ENCODE measurements at places on chromosomes 2 and 18. TPM values are rescaled to one million over a fixed set of nuclear protein-coding genes. Genes with fewer than 3 reads are reported as not detected.

The CERKL gene
- not detected for total RNA-seq

The NEU2 gene
- not detected for total RNA-seq

DNA sequence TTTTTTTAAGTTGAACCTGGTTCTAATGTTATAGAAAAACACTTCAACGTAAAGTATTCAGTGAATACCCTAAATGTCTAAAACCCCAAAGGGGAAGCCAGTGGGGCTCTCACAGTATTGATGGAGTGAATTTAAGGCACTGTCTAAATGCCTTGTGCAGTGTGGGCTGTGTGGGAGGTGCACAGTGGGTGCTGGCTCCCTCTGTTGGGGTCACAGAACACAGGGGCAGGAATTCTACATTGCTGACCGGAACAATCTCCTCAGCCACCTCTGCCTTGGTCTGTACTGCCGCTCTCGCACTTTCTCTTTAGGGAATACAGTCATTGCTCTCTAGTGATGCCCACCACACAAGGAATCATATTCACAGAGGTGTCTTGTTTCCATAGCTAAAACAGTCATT lies 45.4 kb downstream of the SPRED2 start:
- no peak for DNase-seq
- H3K4me3 ChIP-seq, result no peak overlapping the region
- H3K27ac ChIP-seq, result no peak overlapping the region
- H3K36me3 ChIP-seq, result no peaks in the 10 kb centered on the region
- H3K27me3 ChIP-seq, result no peaks in the 10 kb centered on the region

GRCh38 chr2:141037361-141037760 lies 1093.5 kb downstream of the LRP1B start:
- H3K27me3 ChIP-seq, result no peaks in the 10 kb centered on the region
- no peak overlapping the region for H3K27ac ChIP-seq

- no peaks in the 10 kb centered on the region for H3K36me3 ChIP-seq
- H3K4me3 ChIP-seq, result no peak overlapping the region
- H3K27ac ChIP-seq, result no peak overlapping the region
- no peak for DNase-seq
- no peaks in the 10 kb centered on the region for H3K27me3 ChIP-seq
Measured at GRCh38 chr2:27701676-27702075, 38.0 kb downstream of the SLC4A1AP start.

DNA sequence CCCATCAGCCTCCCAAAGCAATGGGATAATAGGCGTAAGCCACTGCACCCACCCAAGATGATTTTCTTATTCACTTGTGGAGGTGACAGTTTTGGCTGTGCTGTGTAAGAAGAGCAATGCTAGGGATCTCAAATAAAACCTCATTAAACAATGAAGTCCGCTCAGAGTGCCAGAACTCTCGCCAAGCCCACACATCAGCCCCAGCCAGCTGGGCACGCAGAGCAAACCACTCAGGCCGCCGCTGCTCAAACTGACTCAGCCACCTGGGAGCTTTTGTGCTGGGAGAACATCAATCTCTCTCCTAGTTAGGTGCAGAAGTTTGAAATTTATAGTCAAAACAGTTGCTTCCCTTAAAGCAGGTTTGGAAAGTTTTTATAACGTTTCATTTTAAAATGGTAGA lies 47.6 kb downstream of the RNF152 start:
- peaks cover 3% of the 10 kb centered on the region for H3K27me3 ChIP-seq
- H3K4me1 ChIP-seq, result no peaks in the 10 kb centered on the region
- no peak overlapping the region for H3K4me3 ChIP-seq
- no peak overlapping the region for H3K27ac ChIP-seq

DNA sequence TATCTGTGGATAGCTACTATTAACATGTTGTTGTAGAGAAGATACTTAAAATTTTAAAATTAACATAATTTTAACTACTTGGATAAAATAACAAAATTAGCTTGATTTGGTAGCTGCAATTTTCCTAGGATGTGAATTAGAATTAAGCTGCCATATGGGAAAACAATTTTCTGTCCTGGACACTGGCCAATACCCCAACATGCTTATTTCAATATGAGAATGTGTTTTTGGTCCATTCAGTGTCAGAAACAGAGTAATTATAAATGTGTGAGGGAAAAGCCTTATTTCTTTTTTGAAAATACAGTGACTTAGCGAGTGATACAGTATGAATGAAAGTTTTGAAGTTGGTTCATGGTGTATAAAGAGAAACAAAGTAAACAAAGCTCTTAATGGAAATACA lies 948.3 kb upstream of the GYPC start:
- no peak overlapping the region for H3K4me3 ChIP-seq
- no peak overlapping the region for H3K27ac ChIP-seq
- no peaks in the 10 kb centered on the region for H3K36me3 ChIP-seq
- H3K27me3 ChIP-seq, result peaks cover 4% of the 10 kb centered on the region

GRCh38 chr2:160209516-160209856 lies 9.4 kb upstream of the ITGB6 start:
- no peak overlapping the region for H3K27ac ChIP-seq
- peaks cover 29% of the 10 kb centered on the region for H3K4me1 ChIP-seq
- no peaks in the 10 kb centered on the region for H3K36me3 ChIP-seq
- DNase-seq, result no peak
- H3K4me3 ChIP-seq, result no peak overlapping the region
- H3K27me3 ChIP-seq, result peaks cover 4% of the 10 kb centered on the region

GRCh38 chr2:238881353-238882081 lies 33.6 kb downstream of the TWIST2 start:
- H3K4me1 ChIP-seq, result no peaks in the 10 kb centered on the region
- H3K36me3 ChIP-seq, result no peaks in the 10 kb centered on the region
- no peak overlapping the region for H3K27ac ChIP-seq
- no peak for DNase-seq
- no peak overlapping the region for H3K4me3 ChIP-seq
- H3K27me3 ChIP-seq, result peaks cover 5% of the 10 kb centered on the region

GRCh38 chr2:144554492-144555210 lies 34.7 kb upstream of the ZEB2 start:
- H3K4me1 ChIP-seq, result no peaks in the 10 kb centered on the region
- no peaks in the 10 kb centered on the region for H3K36me3 ChIP-seq
- H3K4me3 ChIP-seq, result no peak overlapping the region
- H3K27me3 ChIP-seq, result peaks cover 8% of the 10 kb centered on the region
- H3K27ac ChIP-seq, result no peak overlapping the region

The GREB1 gene
- total RNA-seq, result 0.38 TPM

DNA sequence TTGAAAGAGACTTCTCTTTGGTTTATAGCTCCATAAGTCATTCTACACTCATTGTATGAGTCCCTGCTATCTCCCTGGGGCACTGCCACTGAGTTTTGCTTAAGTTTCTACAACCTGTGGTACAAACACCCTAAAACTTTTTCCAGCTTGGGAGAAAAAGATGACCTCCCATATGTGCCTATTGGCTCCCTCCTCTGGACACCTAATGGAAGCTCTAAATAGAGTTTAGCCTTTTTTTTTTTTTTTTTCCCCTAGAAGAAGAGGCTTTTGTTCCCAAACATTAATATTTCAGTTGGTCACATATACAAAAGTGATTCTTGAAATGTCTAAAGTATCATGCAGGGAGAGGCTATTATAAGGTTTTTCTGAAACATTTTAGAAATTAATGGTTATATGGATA lies 547.2 kb upstream of the TMEFF2 start:
- no peak for DNase-seq
- no peak overlapping the region for H3K27ac ChIP-seq
- no peaks in the 10 kb centered on the region for H3K36me3 ChIP-seq
- no peaks in the 10 kb centered on the region for H3K27me3 ChIP-seq

The CLIP4 gene
- total RNA-seq, result 25.1 TPM

GRCh38 chr2:40249577-40249976 lies 202.3 kb downstream of the SLC8A1 start:
- H3K27ac ChIP-seq, result no peak overlapping the region
- H3K4me1 ChIP-seq, result no peaks in the 10 kb centered on the region
- DNase-seq, result no peak
- H3K4me3 ChIP-seq, result no peak overlapping the region

DNA sequence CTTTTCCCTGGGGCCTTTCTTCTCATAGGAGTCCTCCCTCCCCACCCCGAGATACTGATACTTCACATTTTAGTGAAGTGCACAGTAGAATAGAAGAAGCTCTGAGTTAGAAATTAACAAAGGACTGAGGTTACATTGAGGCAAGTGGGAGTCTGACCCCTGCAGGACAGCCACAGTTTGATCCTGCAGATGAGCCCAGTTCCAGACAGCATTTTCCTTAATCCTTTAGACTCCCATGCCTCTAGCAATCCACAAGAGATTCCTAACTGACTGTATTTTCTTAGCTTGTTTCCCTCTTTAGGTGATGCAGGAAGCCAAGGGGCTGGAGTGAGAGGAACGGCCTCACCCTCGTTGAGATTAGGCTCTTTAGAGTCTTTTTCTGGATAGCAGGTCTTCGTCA lies 204.0 kb downstream of the CYRIA start:
- no peak for DNase-seq
- no peak overlapping the region for H3K27ac ChIP-seq
- peaks cover 2% of the 10 kb centered on the region for H3K4me1 ChIP-seq
- no peak overlapping the region for H3K4me3 ChIP-seq
- H3K36me3 ChIP-seq, result no peaks in the 10 kb centered on the region

- no peak overlapping the region for H3K4me3 ChIP-seq
- no peak overlapping the region for H3K27ac ChIP-seq
- no peak for DNase-seq
- peaks cover 7% of the 10 kb centered on the region for H3K27me3 ChIP-seq
Measured at GRCh38 chr2:230907361-230908091, 17.5 kb downstream of the GPR55 start.

DNA sequence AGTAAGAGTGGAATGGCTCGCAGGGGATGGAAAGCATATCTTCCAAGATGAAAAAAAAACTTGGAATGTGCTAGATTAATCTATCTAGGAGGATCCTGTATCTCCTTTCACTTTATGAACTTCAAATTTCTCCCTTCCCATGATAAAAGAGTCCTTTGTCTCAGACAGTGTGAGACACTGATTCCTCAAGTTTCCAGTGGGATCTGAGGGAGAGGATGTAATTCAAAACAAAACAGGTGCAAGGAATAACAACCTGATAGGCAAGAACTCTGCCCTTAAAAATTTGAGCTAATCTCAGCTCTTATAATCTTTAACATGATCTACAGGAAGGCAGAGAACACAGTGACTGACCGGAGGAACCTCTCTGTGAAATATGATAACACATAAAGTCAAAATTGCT lies 162.0 kb upstream of the ZFP36L2 start:
- no peak overlapping the region for H3K27ac ChIP-seq
- DNase-seq, result no peak
- peaks cover 12% of the 10 kb centered on the region for H3K36me3 ChIP-seq
- H3K27me3 ChIP-seq, result no peaks in the 10 kb centered on the region

DNA sequence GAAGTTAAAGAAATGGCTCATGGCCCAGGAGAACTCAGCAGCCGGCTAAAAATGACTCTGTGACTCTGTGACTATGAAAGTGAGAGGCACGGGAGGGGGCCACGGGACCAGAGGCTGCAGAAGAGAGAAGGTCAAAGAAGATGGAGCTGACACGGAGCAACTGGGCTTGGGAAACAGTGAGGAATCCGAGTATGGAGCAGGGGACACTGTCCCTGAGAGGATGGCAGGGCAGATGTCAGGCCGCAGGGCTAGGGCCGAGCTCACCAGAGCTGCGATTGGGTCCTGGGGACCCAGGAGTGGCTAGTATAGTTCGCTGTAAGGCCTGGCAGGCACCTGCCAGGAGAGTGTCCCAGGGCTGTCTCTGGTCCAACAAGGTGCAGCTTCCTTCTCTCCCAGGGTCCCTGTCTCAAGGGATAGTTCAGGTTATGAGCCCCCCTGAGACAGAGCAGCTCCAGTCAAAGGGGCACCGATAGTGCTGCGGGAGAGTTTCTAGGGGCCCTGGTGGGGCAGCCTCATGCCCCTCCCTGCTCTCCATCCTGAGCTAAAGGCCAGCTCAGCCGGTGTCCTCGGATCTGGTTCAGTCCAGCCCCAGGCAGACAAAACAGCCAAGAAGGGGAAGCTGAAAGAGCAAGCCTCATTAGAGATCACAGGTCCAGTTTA lies 42.7 kb downstream of the CIB4 start:
- peaks cover 3% of the 10 kb centered on the region for H3K4me1 ChIP-seq
- peaks cover 31% of the 10 kb centered on the region for H3K27me3 ChIP-seq
- H3K4me3 ChIP-seq, result no peak overlapping the region

The POMC gene
- 4.8 TPM for total RNA-seq

- no peak overlapping the region for H3K4me3 ChIP-seq
- no peaks in the 10 kb centered on the region for H3K27me3 ChIP-seq
- DNase-seq, result no peak
- no peak overlapping the region for H3K27ac ChIP-seq
- peaks cover 20% of the 10 kb centered on the region for H3K36me3 ChIP-seq
Measured at GRCh38 chr2:159265171-159265576, 21.3 kb downstream of the WDSUB1 start.

DNA sequence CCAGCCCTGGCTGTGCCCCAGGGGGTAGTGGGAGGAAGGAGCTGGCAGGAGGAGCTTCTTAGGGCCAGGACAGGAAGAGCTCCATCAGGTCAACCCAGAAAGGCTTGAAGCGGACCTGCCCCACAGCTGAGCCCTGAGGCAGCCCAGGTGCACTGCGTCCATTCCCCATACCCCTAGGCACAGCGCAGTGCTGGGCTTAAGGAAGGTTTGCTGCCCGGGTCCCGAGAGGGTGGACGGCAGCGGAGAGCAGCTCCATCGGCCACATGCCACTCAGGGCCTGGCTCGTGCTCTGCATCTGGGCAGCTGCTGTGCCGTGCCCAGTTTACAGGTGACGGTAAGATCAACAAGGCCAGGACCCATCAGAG lies 26.4 kb downstream of the DNMT3A start:
- H3K27ac ChIP-seq, result peak overlapping the region; percentile 97
- H3K36me3 ChIP-seq, result peaks cover 14% of the 10 kb centered on the region
- H3K4me3 ChIP-seq, result peak overlapping the region; percentile 9
- peaks cover 64% of the 10 kb centered on the region for H3K4me1 ChIP-seq
- DNase-seq, result no peak
- no peaks in the 10 kb centered on the region for H3K27me3 ChIP-seq

GRCh38 chr2:219848882-219849281 lies 221.5 kb downstream of the SLC4A3 start:
- no peaks in the 10 kb centered on the region for H3K36me3 ChIP-seq

DNA sequence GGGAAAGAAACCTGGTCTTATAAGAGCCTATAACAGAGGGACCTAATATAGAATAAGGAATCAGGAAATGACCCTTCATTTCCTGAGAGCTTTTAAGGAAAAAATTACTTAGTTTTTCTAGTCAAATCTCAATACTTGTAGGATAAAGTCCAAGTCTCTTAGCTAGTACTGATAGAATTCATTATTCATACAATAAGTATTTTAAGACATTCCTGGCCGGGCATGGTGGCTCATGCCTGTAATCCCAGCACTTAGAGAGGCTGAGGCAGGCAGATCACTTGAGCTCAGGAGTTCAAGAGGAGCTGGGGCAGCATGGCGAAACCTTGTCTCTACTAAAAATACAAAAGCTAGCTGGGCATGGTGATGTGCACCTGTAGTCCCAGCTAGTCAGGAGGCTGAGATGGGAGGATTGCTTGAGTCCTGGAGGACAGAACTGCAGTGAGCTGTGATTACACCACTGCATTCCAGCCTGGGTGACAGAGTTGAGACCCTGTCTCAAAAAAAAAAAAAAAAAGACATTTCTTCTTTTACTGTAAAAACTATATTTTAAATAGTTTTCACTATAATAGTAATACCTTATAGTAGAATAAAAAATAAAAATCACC lies 3.2 kb downstream of the RAB3GAP1 start:
- peaks cover 29% of the 10 kb centered on the region for H3K36me3 ChIP-seq
- H3K4me1 ChIP-seq, result peaks cover 58% of the 10 kb centered on the region
- peak overlapping the region; percentile 92 for H3K27ac ChIP-seq
- no peaks in the 10 kb centered on the region for H3K27me3 ChIP-seq
- peak overlapping the region; percentile 99 for H3K4me3 ChIP-seq
- no peak for DNase-seq

All from activated naive CD4-positive, alpha-beta T cell treated with anti-CD3 and anti-CD28 coated beads for 36 hours (primary cell).